ENCODE measurements at places on chromosomes 1 and 21.

- DNase-seq, result no peak
These were observed 80.3 kb downstream of the LRIG2 start for GRCh38 chr1:113153116-113153803.

- DNase-seq, result no peak
These were observed 410.6 kb upstream of the VAMP3 start for GRCh38 chr1:7360526-7360925.

DNA sequence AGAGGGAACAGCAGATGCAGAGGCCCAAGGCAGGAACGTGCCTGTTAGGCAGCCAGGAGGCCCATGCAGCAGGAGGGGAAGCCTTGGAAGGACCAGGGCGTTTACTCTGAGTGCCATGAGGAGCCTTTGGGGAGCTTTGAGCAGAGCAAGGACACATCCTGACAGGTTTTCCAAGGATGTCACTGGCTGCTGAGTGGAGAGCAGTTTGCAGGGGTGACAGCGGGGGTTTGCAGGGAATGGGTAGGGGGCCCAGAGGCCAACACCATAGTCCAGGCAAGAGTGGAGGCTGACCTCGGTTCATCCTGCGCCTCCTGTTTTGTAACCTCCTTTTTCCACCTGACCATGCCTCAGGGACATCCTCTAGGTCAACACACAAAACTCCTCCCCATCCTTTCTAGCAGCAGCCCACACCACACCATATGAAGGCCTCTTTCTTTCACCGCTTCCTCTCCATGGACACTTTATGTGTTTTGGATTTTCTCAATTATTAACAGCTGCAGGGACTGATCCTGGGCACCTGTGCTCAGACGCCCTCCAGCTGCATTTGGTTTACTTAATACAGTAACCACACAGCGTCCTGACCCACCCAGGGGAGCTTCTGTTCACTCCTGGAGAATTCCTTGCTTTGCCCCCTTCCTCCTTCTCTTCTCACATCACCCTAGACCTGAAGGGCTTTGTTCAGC is 528.5 kb downstream of the MATN1 start:
- DNase-seq, result no peak

- DNase-seq, result no peak
These were observed 64.6 kb downstream of the KCNAB2 start for GRCh38 chr1:6110326-6110725.

DNA sequence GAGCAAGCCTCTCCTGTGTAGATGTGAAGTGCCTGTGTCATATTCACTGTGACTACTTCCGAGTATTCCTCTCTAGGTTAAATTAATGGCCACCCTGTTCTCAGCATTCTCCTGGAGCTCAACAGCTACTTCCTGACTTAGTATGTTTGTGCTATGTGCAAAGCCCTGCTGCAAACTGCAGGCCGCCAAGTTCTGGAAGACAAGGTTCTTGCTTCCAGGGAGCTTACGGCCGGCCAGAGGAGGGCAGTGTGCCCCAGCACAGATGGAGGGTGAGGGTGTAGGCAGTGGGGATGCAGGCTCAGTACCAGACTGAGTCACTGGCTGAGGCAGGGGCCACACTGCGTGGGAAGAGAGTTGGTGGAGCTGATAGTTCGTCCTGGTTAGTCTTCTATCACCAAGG is 43.2 kb downstream of the ELK4 start:
- DNase-seq, result no peak

DNA sequence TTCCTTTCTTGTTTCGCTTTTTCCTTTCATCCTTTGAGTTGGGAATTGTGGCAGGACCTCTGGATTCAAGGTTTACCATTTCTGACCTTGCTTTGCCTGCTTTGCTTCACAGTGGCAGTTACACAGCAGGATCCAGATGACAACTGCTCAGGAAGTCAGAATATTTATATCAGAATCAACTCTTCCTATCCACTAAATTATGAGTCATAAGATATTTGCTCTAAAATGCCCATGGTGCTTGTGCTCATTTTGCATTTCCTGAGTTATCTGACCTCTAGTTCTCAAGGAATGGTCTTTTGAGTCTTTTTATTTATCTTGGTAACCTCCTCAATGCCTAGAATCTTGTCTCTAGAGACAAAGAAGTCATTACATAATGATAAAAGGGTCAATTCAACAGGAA is 290.8 kb downstream of the LRRC7 start:
- DNase-seq, result no peak
